ENCODE measurements at places on chromosomes 16 and 17.

DNA sequence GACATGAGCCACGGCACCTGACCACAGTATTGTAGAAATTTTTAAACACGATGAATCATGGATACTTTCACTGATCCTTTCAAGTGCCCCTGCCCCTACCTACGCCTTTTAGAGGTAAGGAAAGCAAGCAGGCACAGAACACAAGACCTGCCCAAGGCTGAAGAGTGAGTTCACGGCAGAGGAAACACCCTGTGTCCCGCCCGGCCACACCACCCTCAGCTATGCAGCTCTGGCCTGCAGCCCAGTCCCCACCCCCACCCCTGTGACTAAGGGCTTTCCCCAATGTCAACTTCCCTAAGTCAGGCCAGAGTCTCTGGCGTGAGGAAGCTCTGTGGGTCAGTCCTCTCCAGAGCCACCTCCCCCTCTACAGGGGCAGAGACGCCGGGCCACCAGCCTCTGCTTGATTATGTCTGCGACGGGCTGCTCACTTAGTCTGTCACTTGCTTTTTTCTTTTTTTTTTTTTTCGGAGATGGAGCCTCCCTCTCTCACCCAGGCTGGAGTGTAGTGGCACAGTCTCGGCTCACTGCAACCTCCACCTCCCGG lies 8.4 kb downstream of the SLC16A5 start:
- DNase-seq: no peak

- DNase-seq: no peak
Observed at GRCh38 chr16:66293932-66294331, 72.6 kb upstream of the CDH5 start.

DNA sequence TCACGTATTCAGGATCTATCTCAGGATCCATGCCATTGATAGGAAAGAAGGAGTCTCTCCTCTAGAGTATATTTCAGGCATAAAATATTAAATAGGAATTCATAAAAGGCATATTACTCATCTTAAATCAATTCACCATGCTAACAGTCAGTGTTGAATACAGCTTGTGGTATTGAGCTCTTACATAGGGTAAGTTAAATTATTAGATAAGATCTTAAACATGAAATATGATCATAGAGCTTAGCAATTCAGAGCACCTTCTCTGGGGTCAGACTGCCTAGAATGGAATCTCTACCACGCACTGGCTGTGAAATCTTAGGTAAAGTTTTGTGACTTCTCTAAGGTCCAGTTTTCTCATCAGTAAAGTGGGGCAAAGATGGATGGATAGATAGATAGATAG lies 20.7 kb downstream of the MARCHF10 start:
- DNase-seq: no peak

DNA sequence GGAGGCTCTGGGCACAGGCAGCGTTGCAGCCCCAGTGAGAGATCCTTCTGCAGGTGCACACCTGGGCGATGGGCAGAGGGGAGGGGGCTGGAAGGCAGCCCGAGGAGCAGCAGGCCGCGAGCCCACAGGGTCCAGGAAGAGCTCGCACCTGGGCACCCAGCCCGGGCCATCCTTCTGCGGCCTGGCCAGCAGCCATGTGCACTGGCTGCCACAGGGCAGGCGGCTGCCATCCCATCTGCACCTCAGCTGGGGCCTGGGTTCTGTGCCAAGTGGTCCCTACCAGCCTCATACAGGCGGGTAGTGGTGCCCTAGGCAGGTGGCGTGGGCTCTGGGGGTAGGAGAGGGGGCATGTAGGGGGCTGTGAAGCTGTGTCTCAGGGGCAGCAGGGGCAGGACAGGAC lies 197.2 kb downstream of the RBFOX3 start:
- no peak for DNase-seq

DNA sequence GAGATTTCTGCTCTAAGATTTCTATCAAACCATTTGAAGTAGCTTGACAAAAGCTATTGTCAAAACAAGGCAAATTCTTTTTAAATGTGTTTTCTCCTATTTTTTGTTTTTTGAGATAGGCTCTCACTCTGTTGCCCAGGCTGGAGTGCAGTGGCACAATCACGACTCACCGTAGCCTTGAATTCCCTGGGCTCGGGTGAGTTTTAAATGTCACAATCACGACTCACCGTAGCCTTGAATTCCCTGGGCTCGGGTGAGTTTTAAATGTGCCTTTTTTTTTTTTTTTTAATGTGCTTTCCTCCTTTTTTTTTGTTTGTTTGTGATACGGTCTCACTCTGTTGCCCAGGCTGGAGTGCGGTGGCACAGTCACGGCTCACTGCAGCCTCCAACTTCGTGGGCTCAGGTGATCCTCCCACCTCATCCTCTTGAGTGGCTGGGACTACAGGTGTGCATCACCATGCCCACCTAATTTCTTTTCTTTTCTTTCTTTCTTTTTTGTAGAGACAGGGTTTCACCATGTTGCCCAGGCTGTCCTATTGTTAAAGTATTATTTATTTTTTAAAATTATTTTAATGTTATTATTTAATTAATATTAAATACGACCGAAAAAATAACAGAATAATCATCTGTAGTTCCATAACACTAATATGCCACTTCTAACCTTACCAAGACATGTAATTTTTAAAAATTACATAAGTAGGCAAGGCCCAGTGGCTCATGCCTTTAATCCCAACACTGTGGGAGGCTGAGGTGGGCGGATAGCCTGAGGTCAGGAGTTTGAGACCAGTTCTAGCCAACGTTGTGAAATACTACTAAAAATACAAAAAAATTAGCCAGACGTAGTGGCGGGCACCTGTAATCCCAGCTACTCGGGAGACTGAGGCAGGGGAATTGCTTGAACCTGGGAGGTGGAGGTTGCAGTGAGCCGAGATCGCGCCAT lies 69.7 kb upstream of the FA2H start:
- no peak for DNase-seq

GRCh38 chr17:79476074-79476652 lies 134.7 kb downstream of the RBFOX3 start:
- DNase-seq: no peak

GRCh38 chr17:19306160-19307111 lies 56.1 kb downstream of the B9D1 start:
- no peak for DNase-seq

DNA sequence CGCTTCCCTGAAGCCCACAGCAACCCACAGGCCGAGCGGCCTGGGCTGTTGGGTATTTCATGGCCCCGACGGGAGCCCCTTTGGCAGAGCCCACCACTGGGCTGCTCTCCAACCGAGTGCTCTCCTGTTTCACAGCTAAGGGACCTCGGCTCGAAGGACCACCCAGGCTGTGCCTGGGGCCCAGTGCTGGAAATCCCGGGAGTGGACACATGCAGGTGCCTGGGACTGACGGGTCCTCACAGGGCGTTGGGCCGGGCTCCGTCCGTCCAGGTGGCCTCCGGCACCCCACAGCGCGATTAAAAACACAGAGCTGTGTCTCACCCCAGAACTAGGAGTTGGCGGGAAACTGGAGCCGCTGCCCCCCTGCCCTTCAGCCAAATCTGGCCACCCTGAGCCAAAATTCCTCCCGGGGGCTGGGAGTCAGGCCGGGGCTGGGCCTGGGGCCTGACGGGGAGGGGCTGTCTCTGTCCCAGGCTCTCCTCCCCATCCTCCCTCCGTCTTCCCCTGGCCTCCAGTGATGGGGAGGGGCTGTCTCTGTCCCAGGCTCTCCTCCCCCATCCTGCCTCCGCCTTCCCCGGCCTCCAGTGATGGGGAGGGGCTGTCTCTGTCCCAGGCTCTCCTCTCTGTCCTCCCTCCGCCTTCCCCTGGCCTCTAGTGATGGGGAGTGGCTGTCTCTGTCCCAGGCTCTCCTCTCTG lies 14.1 kb downstream of the UTS2R start:
- no peak for DNase-seq

DNA sequence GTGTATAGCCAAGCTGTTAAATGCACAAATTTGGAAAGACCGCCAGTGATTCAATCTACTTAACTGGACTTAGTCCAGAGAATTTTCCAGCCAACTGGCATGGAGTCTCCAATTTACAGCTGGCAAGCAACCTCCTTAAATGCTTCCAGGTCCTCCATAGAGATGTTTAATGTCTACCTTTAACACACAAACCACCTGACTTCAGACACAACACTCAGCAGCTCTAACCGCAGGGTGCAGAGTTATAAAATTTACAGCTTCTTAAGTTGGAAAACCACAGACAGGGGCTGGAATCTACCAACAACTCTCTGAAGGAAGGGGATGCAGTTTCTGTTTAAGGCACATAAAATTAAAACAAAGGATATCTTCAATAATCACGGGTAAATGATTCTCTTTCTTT lies 106.9 kb downstream of the SYCE1L start:
- DNase-seq: no peak

GRCh38 chr16:503150-504071 lies 24.1 kb upstream of the CAPN15 start:
- no peak for DNase-seq

GRCh38 chr16:28932339-28933141 lies 769 bp downstream of the CD19 start:
- no peak for DNase-seq

- no peak for DNase-seq
Observed at GRCh38 chr16:14302399-14303181, 231.5 kb downstream of the MRTFB start.

DNA sequence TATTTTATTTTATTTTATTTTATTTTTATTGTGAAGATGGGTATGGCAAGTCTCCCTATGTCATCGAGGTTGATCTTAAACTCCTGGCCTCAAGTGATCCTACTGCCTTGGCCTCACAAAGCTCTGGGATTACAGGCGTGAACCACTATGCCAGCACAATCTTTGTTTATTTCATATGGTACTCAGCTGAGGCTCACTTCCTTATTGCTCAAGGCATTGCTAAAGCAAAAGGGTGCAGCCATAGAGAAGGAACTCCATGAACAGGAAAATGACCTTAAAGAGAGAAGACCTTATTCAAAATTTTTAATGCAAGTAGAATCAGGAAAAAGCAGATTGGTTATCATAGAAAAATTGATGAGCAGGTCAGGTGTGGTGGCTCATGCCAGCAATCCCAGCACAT lies 110.6 kb upstream of the RBBP6 start:
- no peak for DNase-seq

DNA sequence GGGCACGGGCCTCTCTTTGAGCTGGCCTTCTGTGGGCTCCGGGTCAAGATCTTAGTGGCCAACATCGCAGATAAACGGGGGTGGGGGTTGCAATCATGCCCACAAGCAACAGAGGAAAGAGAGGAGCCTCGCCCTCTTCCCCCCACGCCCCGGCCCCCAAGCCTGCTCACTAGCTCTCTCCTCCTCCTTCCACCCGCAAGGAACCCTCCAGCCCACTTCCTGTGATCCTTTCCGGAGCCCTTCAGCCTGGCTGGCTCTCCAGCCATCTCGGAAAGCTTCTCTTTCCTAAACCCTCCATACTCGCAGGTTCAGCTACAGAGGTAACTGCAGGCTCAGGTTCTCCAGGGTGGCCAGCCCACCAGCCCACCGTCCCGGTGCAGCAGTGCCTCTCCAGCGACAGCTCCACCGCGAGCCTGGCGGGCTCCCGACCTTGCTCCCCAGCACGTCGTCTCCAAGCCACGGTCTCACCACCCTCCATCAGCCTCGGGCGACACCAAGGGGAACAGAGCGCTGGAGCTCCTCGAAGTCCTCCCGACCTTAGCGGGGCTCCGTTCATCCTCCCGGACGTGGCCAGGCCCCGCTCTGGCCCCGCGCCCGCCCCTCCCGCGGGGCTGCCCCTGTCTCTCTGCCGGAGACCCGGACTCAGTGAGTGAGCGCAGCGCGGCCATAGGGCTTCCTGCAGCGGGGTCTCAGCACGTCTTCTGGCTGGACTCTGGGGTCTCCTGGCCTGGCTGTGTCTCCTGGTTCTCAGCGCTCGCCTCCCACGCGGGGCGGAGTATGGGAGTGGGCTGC lies 12.9 kb upstream of the ODF4 start:
- no peak for DNase-seq

DNA sequence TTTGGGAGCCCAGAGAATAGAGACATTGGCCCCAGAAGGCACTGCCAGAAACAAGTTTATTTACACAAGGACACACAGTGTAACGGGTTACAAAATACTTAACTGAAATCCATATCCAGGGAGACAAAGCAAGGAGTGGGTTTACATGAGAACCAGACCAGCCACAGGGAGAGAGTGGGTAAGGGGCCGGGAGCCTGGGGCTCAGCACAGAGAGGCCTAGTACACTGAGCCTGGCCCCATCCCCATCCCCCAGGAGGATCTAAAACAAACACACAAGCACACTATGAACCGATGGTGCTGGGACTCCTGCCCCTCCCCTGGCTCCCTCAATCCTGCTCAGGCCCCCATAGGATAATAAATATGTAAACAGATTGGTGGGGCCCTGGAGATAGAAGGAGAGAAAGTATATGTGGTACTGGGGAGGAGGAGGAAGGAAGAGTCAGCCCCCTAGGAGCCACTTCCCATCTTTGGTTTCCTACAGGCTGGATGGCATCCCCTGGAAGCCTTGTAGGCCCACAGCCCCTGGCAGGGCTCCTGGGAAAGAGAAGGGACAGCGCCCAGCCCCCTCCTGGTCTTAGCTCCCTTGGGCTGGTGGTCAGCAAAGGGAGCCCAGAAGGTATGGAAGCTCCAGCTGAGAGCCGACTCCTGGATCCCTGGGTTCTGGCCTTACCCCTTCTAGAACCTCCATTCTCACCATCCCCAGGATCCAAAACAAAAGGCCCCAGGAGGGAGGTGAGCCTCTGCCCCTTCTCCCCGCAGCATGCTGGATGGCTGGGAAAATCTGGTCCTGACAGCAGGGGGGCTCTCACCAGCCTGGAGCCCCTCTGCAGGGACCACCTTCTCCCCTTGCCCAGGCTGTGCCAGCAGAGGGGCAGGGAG lies 6.4 kb downstream of the G6PC3 start:
- DNase-seq: no peak

DNA sequence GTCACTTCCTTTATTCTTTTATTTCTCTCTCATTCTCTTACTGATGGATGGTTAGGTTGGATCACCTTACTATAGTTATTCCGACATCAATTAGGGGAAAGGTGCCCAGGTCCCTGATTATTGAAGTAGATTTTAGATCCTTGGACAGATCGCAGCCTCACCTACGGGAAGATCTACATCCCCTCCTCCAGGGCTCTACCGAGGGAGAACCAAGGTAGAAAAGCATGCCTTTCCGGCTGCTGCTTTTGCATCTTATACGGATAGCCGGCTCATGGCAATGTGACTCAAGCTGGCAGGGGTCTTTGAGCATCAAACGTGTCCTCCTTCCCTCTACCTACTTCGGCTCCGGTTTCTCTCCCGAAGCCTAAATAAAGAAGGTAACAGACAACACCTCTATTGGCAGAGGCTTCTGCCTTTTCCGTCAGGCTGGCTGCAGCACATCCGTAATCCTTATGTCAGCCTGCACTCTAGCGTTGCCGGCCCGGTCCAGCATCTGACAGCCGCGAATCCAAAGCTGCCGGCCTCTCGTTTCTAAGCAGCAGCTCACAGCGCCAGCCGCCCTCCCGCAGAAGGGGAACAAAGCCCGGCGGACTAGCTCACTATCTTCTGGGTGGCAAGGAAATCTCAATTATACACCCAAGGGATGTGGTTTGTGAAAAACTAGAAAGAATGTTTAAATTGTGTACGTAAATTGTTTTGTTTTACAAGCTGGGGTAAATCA lies 46.9 kb downstream of the IRX6 start:
- DNase-seq: no peak

- DNase-seq: no peak
Observed at GRCh38 chr16:28913946-28914724, 10.9 kb downstream of the RABEP2 start.

- DNase-seq: no peak
Observed at GRCh38 chr17:7141824-7142223, 27.2 kb upstream of the ASGR2 start.
